NCI-H1417 treated with DMSO at 0.1 percent for 48 hours (cell line): ENCODE measurements at places on chromosomes 3 and 15.

DNA sequence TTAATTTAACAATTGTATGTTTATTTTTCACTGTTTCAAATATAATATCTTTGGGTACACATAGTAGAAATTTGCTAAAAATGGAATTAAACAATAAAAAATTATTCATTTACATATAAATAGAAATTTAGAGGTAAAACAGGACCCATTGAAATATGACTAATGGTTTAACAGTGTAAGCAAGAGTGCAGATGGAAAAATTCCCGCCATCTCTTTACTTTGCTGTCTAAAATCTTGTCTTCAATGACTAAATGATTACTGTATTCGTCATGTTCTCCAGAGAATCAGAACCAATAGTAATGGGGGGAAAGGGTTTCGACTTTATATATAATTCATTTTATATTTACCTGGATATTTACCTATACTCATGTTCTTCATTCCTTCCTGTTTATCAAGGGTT, 163.1 kb downstream of the IL1RAP start:
- DNase-seq: no peak

GRCh38 chr15:101590785-101591184, 61.4 kb downstream of the TM2D3 start:
- no peak for DNase-seq

DNA sequence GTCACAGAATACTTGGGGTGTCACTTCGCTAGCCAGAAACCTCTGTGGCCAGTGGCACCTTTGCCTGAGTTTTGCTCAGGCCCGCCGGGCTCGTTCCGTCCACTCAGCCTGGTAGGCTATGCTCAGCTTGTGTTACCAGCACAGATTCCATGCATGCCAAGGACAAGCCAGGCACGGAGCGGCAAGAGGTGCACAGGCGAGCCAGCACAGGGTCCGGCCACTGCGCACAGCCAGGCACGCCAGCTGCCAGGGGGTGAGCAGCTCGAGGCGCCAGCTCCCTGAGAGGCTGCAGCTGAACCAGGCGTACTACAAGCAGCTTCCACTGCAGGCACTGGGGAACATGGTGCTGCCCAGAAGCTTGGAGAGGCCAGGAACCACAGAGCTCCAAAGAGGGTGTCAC, 14.7 kb downstream of the PCYT1A start:
- DNase-seq: no peak

GRCh38 chr15:79872358-79873017, 24.3 kb downstream of the MTHFS start:
- DNase-seq: no peak

DNA sequence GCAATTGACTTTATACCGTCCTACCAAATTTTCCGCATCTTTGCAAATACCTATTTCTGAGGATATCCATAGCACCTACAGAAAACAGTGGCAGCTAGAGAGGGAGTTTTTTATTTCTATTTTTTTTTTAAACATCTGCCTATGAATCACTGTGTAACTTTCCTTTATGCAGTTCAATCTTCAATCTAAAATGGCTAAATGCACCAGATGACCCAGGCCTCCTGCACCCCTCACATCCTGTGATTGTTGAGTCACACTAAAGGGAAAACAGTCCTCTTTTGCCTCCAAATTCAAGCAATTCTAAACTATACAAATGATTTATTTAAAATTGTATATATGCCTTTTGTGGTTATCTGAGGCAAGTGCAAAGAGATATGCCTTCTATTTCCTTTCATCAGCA, 20.1 kb upstream of the BCL6 start:
- DNase-seq: no peak

GRCh38 chr3:54877730-54878129, 50.1 kb downstream of the LRTM1 start:
- no peak for DNase-seq

GRCh38 chr3:9400616-9401015, 3.2 kb downstream of the SETD5 start:
- no peak for DNase-seq
